ENCODE measurements at places on chromosomes 3 and 15. TPM values are rescaled to one million over a fixed set of nuclear protein-coding genes. Genes with fewer than 3 reads are reported as not detected.

The NANOGP8 gene
- not detected for total RNA-seq

The ALDH1L1 gene
- 93.4 TPM for total RNA-seq

The DRD3 gene
- not detected for total RNA-seq

The MIX23 gene
- total RNA-seq = 16.3 TPM

The FAM162A gene
- total RNA-seq = 44.6 TPM

The MSL2 gene
- 15.3 TPM for total RNA-seq

The SLC22A14 gene
- total RNA-seq = not detected

The EXOG gene
- total RNA-seq = 4.4 TPM

The GAP43 gene
- 4.9 TPM for total RNA-seq

All from cardiac ventricle fibroblast (primary cell).